Activated CD4-positive, alpha-beta T cell treated with anti-CD3 and anti-CD28 coated beads, Interleukin-2, amount 50 U/mL, for 48 hours (primary cell): ENCODE measurements at places on chromosomes 3 and 15.

- no peak for DNase-seq
Measured at GRCh38 chr3:87788516-87788915, 270.3 kb downstream of the CGGBP1 start.

- no peak for DNase-seq
Measured at GRCh38 chr15:58716027-58716426, 33.5 kb downstream of the ADAM10 start.

- no peak for DNase-seq
Measured at GRCh38 chr15:73397461-73397860, 28.7 kb upstream of the HCN4 start.

DNA sequence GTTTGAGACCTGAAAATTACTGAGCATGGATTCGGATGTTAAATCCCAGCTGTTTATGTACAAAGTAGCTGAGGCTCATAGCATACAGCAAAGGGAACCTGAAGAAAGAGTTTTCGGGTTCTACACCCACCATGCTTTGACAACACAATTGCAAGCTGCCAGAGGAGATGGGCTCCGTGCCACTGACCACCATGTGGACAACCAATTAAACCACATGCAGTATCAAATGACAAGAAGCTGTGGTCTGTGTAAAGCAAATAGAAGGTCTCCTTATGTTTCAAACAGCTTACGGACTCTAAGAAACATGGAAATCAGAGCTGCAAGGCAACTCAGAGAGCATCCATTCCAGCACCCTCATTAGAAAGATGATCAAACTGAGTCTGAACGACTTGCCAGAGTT is 12.9 kb downstream of the GABRB3 start:
- DNase-seq, result no peak

- DNase-seq, result no peak
Measured at GRCh38 chr15:73691396-73691795, 7.2 kb downstream of the CD276 start.

GRCh38 chr15:94882071-94882712 is 650.8 kb downstream of the MCTP2 start:
- DNase-seq, result no peak

DNA sequence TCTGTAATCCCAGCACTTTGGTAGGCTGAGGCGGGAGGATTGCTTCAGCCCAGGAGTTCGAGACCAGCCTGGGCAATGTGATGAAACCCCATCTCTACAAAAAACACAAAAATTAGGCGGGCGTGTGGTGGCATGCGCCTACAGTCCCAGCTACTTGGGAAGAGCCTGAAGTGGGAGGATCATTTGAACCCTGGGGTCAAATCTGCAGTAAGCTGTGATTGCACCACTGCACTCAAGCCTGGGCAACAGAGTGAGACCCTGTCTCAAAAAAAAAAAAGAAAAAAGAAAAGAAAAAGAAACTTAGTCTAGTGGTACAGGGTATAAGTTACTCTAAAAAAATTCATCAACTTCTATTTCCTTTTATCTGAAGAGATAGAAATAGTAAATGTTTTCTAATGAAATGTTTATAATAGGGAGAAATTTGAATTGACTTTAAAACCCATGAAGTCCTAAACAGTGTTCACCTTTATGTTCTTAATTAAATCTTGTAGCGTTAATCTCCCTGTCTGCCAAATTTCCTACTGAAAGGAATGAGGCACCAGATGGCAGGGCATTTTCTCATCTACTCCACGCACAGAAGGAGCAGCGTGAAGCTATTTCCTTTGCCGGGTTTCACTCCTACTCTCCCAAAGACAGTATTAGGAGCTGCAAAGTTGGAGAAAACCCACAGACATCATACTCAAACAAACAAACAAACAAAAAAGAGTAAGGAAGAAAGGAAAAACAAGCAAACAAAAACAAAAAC is 1.9 kb downstream of the PCLAF start:
- DNase-seq, result no peak

DNA sequence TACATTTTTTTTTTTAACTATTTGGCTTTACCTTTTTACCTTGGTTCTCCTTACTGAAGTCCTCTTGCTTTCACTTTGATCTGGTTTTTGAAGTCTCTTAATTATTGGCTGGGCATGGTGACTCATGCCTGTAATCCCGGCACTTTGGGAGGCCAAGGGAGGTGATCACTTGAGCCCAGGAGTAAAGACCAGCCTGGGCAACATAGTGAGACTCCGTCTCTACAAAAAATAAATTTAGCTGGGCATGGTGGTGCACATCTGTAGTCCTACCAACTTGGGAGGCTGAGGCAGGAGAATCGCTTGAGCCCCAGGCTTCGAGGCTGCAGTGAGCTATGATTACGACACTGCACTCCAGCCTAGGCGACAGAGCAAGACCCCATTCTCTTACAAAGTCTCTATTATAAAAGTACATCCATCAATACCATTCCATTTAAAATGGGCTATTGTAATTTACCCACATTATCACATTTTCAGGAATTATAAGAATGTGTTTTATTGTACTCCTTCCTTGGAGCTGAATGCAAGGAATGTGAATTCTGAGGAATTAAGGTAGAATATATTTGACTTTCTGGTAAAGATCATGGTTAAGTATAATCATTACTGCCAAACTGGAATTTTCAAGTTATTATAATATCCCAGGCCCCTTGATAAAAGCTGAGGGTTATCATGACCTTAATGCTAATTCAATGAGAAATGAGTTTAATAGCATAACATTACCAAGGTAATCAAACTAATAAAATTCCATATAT is 49.0 kb downstream of the MSL2 start:
- no peak for DNase-seq

GRCh38 chr3:122799322-122799721 is 4.5 kb downstream of the SLC49A4 start:
- no peak for DNase-seq

DNA sequence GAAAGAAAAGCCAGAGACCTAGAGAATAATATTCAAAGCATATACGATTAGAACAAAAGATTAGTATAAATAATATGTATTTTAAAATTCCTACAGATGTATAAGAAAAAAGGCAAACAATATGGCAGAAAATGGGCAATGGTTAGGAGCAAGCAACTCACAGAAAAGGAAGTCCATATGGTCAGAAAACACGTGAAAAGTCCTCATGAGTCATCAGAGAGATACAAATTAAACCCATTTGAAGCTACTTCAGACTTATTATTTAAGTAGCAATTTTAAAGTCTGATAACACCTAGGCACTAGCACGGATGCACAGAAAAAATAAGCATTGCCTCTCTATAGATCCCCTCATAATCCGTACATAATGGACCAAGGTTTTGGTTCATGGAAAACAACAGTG is 25.6 kb downstream of the SLC7A14 start:
- no peak for DNase-seq

GRCh38 chr15:58505581-58505980 is 73.8 kb downstream of the LIPC start:
- DNase-seq, result no peak

DNA sequence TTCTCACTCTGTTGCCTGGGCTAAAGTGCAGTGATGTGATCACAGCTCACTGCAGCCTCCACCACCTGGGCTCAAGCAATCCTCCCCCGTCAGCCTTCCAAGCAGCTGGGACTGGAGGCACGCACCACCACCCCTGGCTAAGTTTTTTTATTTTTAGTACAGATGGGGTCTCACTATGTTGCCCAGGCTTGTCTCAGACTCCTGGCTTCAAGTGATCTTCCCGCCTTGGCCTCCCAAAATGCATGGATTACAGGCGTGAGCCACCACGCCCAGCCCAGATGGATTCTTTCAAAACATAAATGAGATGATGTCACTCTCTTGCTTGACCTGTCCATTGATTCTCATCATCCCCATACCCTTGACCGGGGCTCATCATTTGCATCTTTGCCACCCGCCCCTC is 72.6 kb upstream of the SLC6A6 start:
- DNase-seq, result no peak
